NCI-H2081 treated with DMSO at 0.1 percent for 48 hours (cell line): ENCODE measurements at places on chromosomes 6 and 20.

DNA sequence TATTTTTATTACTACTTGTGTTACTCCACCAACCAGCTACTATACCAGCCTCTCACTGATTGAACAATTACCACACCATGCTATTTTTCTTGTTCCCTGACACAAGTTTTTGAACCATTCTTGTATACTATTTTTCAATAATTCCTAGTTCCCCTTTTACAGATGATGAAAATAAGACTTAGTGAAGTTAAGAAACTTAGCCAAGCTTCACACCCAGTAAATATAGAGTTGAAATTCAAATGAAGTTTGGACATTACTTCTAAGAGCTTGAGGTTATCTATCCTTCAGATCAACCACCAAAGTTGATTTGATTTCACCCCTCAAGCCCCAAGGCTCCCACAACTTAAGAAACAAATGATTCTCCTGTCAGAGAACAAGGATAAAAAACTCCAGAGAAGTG lies 13.1 kb upstream of the BCAS1 start:
- DNase-seq: no peak

DNA sequence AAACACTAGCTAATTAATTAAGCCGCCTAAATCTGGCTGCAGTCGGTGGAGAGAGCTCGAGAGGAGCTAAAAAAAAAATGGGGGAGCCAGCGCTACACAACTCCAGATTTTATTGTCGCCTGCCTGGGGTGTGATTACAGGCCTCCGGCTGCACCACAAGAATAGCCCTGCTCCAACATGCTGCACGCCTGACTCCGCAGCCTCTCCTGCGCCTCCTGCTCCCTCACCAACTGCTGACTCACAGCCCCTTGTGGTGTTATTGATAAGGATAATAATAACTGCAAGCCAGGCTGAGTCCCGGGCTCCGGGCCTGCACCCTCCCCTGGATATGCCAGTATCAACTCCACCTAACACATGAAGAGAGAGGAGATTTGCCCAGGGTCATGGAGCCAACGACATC lies 16.8 kb downstream of the SIRPA start:
- DNase-seq: no peak

DNA sequence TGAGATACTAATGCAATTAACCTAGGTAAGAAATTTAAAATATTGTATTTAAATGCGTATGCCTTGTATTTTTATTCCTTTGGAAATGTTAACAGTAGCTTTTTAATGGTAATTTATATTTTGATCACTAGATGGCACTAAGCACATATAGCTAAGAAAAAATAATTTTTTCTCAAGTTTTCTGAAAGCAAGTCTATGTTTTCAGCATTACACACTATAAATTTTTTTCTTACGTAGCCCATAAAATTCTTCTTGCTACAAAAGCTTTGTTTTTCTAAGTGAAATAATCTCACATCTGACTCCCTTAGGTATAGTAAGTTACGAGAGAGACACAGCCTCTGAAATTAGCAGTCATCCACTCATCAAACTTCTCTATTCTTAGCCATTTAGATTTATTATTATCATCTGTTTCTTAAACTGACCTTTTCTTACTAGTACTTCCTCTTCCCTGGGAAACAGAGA lies 35.7 kb downstream of the TSPYL4 start:
- DNase-seq: no peak

DNA sequence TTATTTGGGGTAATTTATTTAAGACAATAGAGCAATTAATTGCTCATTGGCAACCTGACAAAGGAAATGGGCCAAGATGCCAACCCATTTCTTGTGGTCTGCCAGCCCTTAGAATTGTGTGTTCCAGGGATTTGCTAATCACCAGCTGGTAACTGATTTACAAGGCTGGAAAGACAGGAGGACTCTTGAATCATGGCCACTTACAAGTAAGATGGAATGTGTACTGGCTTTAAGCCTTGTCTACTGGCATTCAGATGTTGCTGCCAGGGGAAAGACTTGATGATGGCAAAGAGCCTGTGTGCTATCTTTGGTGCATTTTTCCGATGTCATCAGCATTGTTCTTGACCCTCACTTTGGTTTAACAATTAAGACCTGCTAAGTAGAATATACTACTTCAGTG lies 91.0 kb downstream of the BCKDHB start:
- no peak for DNase-seq

DNA sequence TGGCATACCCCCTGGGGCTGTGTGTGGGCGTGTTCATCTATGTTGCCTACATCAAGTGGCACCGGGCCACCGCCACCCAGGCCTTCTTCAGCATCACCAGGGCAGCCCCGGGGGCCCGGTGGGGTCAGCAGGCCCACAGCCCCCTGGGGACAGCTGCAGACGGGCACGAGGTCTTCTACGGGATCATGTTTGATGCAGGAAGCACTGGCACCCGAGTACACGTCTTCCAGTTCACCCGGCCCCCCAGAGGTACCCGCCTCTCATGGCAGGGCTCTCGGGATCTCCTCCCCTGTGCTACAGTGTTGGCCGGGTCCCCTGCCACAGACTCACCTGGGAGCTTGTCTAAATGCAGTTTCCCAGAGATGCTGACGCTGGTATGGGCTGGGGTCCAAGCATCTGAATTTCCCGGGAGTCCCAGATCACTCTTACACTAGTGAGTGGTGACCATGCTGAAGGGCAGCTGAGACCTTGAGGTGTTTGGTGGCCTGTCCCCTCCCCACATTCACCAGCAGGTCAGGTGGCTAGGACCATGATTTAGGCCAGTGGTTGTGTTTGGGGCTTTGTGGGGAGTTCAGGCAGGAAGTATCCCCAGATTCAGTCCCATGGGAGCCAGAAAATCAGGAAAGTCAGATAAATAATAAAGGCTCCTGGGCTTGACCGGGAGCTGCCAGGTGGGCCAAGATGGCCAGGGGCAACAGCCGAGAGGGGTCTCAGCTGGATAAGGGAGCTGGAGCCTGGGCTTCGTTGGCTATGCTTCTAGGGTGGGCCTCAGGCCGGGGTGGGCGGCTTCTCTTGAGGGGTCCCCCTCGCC lies 11.8 kb downstream of the ENTPD6 start:
- DNase-seq: no peak

DNA sequence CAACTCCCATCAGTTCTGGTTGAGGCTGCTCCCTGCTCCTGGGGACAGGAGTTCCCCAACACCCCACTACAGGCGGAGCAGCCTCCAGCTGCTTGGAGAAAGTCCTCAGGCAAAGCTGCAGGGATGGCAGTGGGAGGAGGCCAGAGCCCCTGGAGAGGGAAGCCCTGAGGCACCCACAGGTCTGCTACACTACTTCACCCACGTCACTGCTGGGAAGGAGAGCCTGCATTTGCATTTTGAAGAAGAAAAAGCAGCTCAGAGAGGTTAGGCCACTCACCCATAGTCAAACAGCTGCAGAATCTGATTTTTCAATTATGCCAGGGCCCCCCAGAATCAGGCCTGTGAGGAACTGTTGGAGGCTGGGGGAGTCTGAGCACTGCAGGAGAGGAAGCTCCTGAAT lies 17.2 kb downstream of the BFSP1 start:
- no peak for DNase-seq

DNA sequence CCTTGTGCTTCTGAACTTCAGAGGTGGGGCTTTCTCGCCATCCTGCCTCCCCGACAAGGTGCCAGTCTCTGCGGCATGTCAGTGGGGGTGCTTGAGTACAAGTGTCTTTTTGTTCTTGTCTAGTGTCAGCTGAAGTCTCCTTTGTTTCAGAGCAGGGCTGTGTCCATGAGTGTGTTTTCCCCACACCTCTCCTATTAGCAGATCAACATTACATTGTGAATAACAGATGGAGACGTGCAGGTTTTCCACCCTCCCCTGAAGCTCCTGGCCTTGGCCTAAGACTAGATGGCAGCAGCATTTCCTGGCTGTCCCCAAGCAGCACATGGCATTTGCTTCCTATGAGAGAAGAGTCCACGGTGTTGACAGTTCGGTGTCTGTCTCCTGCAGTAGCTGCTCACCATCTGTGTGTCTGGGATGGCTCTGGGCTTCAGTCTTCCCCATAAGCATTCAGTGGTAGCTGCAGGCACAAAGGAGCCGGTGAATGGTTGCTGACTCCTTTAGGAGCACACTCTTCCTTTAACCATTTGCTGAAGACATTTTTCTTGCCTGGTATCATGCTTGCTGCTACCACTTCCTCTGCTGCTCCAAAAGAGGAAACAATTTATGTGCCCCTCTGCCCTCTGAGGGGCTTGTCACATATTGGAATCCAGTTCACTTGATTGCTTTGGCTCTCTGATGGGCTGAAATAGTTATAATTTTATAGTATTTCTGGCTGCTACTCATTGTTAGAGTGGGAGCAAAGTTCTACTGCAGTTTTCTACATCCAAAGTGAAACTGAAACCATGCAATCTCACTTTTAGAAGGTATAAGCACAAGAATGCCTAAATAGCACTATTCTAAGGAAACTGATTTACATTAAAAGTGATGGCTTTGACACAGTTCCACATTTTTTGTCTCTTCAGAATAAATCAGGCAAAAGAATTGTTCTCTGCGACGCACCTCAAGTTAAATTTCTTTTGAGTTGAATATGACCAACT lies 913.0 kb downstream of the C6orf118 start:
- DNase-seq: no peak

DNA sequence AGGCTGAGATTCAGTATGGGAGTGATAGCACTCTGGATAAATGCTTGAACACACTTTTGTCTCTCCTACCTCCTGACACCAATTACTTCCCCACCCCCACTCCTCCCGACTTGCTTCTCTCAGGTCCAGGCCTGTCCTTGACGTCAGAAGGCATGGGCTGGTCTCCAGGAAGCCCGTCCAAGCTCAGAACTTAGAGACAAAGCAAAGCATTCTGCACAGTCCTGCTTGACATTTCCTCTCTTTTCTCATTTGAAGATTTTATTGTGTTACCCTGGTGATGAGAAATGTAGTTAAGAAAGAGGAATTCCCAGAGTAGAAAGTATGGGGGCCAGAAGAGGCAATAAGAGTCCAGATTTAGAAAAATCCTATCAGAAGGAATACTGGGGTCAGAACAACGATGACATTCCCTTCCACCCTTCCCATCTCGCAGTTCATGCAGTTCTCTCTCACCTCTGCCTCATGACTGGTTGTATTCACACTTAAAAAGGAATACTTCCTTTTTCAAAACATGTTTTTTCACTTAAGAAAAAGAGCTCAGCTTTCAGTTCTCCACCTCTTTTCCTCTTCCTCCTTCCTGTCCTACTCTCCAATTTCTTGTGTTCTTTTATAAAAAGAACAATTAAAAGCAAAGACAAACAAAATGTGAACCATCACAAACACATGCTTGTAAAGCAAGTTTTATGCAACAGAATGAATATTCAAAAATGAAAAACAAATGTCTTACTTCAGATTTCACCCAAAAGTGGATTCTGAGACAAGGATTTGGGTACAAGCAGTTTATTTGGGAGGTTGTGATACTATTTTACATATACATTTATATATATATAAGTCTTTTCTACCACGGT lies 18.5 kb upstream of the FAM184A start:
- no peak for DNase-seq

DNA sequence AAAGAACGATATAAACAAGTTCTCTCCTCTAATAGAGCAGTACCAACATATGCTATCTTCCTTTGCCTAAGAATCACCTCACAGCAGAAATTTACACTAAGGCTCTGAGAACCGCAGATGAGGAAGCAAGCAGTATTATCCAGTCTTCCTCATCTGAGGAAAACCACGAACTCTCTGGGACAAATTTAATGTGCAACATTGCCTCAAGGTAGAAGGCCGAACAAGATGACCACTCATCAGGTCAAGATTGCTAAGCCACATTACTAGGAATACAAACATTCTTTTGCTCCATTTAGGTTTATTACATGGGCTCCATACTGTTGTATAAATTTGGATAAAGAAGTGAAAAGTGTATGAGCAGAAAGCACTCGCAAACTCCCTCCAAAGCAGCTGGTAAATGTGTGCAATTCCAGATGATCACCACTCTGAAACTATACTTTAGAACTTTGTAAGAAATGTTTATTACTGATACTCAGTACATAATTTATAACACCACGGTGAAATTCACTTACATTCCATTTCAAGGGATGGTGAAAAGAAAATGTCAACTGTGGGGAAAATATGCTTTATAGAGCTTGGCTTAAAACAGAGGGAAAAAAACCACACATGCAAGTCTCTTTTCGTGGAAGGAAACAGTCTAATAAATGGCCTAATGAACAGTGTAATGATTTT lies 398.4 kb downstream of the BTBD9 start:
- DNase-seq: no peak

GRCh38 chr20:63706852-63707557 lies 771 bp downstream of the ARFRP1 start:
- DNase-seq: no peak

DNA sequence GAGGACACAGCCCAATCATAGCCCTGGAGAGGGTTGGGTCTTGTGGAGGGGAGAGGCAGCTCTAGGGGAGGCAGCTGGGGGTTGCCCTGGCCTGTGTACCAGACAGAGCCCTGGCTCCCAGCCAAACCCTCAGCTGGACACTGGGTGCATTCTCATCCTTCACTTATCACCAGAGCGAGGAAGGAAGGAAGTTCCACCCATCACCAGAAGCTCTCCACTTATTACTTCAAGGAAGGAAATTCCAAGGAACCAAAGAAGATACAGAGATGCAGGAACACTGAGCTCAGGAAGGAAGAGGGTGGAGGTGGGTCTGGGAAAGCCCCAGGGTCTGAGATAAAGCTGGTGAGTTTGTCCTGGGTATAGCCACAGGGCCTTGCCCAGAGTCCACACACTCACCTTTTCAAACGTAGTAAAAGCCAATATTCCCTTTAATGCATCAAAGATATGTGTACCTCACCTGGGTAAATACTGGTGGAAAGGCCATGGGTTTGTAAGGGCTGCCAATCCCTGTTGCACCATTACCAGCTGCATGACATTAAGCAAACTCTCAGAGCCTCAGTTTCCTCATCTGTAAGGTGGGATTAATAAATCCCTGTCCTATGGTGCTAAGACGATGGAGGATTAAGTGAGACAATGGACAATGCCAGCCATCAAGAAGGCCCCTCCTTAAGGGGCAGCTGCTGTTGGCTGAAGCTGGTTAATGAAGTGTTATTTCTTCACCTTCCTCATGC lies 109.7 kb upstream of the NAA20 start:
- no peak for DNase-seq

DNA sequence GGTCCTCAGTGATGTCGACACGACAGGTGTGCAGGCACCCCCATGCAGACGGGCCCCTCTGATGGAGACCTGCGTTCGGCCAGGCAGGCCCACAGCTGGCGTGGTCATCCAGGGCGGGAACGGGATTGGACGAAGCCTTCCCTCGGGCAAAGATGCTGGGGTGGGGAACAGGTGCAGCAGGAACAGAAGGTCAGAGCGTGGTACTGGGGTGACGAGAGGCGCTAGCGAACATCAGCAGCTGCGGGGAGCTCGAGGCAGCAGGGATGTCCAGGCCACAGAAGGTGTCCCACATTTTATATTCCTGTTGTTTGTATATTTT lies 96.2 kb downstream of the SLC22A23 start:
- no peak for DNase-seq

DNA sequence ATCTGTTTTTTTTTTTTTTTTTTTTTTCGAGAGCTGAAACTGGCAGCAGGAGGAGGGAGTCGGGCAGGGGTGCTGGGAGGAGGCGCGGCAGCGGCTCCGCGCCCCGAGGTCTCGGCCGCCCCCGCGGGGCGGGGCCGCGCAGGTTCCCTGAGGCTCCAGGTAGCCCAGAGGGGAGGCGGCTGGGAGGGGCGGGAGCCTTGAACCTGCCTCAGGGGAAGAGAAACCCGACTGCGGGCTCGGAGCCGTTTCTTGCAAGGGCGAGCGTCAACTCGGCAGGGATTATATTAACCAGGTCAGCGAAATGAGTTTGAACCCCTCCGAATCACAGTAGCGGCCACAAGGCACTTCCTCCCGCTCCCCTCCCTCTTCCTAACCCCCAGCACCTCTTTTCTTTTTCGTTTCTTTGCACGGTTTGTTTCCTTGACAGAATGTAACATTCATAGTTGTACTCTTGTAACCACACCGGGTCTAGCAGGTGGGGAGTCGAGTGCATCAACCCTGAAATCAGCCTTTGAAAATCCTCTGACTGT lies 2.0 kb downstream of the MYB start:
- peak; percentile 5 for DNase-seq
